ENCODE measurements at places on chromosomes 6 and 20. TPM values are rescaled to one million over a fixed set of nuclear protein-coding genes. Genes with fewer than 3 reads are reported as not detected.

Gene HLA-DRB1
- total RNA-seq, result not detected

Gene OLIG3
- not detected for total RNA-seq

Gene TMEM170B
- 6.3 TPM for total RNA-seq

Gene WFDC12
- total RNA-seq, result not detected

Gene CTCFL
- 0.03 TPM for total RNA-seq

Gene SLC16A10
- total RNA-seq, result 3.7 TPM

Gene C6orf163
- total RNA-seq, result 0.34 TPM

Gene CD83
- 0.12 TPM for total RNA-seq
